ENCODE measurements at places on chromosomes 13 and 19.

GRCh38 chr19:41548954-41549688, 26.8 kb upstream of the CEACAM21 start:
- no peak for DNase-seq

GRCh38 chr13:80030491-80030890, 310.4 kb downstream of the SPRY2 start:
- no peak for DNase-seq

DNA sequence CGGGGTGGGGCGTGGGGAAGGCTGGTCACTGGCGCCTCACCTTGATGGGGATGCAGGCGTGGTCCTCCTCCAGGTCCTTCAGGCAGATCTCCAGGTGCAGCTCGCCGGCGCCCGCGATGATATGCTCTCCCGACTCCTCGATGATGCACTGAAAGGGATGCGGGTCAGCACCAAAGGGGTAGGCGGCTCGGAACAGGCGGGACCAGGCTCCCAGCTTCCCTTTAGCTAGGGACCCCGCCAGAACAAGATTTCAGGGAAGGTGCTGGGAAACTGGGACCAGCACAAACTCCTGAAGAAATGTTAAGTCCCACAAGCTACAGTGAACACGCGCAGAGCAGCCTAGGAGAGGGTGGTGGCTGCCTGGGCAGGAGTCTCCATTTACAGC, 6.0 kb downstream of the EEF2 start:
- no peak for DNase-seq

DNA sequence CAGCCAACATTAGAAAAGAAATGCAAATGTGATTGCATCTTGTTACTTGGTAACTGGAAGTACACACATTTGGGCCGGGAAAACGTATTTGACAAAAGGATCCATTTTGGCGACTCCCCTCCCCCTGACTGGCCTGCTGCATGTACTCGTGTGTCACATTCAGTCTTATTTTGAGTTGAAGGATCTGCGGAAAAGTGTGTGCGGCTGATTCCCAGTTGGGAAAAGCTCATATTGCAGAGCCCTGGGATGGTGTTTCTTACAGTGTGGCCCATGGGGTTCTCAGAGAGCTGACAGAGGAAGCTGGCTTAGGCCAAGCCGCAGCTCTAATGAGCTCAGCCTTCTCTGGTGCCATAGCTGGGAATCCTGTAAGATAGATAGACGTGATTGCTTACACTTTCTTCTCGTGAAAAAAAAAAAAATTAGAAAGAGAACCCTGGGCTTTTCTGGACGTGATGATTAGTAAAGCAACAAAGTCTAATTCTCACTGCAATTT, 170.3 kb upstream of the ARGLU1 start:
- no peak for DNase-seq

GRCh38 chr13:76703621-76704288, 182.4 kb downstream of the KCTD12 start:
- no peak for DNase-seq

DNA sequence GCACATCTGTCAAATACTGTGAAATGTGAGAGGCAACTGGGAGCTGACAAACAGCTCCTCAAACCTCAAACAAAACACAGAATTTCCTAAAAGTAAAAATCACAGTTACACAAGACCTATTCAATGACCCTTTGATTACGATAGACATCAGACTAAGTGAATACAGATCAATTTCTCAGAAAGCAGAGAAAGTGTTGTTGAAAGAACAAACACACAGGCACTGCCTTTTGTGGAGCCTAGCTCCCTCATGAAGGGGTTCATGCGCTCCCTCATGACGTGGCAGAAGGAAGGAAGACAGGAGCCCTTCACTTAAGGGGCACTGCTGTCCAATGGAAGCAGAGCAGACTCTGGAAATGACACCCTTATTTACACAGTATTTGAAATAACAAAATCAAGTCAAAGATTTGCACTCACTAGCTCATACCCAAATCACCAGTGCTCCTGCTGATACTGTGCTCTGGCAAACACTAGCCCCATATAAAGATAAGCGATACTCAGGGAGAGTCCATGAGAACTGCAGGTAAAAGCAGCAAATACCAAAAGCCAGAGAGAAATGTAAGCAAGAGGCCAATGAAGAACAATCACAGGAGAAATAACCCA, 144.9 kb downstream of the KLF12 start:
- DNase-seq = no peak

DNA sequence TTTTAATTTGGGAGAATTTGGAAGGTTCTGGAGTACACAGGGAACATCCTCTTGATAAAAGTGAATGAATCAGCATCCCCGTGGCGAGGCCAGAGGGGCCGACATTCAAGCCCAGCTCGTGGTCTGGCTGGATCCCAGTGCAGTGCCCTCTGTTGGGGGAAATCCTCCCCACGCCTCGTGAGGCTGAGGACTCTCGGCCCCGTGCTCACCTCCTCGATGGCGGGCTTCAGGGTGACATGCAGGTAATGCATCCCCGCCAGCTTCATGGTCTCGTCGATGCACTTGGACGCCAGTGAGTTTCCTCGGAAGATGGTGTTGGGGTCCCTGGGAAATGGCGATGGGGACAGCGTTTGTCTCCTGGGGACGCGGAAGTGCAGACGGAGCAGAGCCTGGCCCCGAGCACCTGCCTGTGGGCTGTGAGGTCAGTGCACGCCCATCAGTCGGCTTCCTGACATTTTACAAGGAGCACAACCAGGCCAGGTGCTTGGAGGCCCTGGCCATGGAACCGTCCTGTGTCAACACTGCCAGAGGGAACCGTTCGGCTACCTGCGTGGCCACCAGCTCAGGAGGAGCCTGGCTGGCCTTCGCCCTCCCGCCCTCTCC, 43.3 kb upstream of the C13orf46 start:
- no peak for DNase-seq

DNA sequence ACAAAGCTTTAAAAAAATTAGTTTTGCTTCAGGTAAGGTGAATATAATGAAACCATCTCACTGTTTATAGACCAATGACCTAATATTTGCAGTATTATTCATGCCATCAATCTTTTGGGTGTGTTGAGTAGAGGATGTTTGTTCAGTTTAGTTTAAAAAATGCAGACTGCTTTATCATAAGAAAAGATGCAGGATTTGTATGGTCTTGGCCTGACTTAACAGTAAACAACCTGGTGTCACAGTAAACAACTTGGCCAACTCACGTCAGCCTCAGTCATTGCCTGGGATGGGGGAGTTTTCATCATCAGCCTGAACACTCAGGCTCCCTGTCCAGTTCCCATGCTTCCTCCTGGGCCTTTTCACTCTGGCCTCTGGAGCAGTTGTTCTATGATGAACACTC, 55.1 kb downstream of the LMO7 start:
- no peak for DNase-seq

DNA sequence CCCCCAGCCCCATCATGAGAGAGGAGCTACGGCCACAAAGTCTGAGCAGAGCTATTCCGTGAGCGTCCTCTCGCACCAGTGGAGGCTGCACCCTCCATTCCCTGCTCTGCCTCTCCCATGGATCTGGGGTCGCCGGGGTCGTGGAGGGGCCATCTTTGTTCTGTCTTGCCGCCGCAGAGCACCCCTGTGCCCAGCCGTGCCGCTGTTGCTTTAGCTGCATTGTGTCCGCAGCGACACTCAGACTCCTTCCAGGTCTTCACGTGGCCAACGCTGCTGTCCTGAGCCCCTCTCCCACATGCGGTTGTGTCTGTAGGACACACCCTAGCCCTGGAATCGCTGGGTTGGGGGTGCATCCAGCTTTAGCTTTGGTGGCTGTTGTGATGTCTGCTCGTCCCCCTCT, 15.8 kb downstream of the YIPF2 start:
- no peak for DNase-seq

DNA sequence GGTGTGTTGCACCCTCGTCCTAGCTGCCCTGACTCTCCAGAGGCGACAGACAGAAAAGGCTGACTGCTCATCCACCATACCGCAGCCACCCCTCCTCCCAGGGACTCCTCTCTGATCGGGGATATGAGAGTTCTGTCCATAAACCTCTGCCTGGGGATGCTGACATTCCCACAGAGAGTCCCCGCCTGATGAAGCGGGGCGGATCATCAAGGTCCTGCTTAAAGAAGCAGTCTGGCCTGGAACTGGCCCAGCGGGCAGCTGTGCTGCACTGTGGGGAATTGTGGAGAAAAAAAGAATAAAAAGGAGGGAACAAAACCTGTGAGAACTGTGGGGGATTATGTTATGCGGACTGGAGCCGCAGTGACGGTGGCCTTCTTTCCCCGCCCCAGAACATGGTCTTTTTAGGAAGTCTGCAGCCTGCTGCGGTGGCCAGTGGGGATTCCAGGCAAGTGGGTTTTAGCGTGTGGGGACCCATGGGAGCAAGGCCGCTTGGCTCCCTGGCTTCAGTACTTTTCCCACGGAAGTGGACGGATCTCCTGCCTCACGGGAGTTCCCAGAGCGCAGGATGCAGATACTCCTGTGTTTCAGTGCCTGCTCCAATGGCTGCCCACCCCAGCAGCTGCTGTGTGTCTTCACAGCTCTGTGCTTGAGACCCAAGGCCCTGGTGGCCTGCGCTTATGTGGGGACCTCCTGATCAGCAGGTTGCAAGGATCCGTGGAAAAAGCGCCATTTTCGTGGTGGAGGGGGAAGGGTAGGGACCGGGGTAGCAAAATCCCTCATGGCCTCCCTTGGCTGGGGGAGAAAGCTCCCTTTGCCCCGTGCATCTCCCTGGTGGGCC, 1456.2 kb upstream of the SLC10A2 start:
- no peak for DNase-seq

DNA sequence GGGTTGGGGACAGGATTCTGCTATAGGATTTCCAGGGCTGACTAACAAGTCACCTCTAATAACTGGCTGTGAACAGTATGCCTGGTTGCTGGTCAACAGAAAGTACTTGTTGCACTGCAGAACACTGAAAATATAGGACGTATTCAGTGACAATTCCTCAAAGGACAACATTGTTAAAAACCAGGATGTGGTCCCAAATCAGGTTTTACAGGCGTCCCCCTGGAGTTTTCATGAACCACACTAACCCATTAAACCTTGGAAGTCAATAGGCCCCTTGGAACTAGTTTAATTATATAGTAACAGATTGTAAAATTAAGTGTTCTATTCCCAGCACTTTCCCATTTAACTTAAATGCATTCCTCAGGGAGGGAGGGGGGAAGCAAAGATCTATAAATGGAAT, 495.4 kb downstream of the TBC1D4 start:
- DNase-seq = no peak

DNA sequence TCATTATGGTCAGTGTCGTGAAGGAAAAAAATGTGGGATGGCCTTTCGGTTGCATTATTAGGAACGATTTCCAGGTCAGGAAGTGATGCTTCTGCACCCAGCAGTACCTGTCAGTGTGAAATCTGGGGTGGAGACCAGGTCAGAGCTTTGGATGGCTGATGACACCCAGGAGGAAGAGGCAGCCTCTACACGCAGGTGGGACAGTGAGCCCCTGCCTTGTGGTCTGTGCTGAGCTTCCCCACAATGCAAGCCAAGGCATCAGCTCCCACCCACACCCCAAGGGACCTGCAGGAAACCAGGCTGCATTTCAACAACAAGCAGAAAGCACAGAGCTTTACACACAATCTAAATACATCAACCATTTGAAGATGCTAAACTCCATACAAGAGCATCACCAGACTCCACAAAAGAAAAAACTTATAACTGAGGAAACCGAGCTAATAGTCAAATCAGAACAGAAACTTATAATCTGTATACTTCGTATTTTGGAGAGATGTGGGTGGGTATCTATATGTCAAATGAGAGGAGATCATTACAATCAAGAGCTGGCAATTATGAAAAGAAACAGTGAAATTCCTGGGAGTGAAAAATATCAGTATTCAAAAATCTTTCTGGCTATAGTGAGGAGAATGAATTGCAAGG, 130.1 kb downstream of the ZDHHC20 start:
- no peak for DNase-seq

GRCh38 chr13:36818804-36819738, at the start of gene RFXAP:
Gene RFXAP (plus strand): TSS chr13:36819222. CDS start chr13:36819358, 136 bp downstream.
- DNase-seq = no peak

DNA sequence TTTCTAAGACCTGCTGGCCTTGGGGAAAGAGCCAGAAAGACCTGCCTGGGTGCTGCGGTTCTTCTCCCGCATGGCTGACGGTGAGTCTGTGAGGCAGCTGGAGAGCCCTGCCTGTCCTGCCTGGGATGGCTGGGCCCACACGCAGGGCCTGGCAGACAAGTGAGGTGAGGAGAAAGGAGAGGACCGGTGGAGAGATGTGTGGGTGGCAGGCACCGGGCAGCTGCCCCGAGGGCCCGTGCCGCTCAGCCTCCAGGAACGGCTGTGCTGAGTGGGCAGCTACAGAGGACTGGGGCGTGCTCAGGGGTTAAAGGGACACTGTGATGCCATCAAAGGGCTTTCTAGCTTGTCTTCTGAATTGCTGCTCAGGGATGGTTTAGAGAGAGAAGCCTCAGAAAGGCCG, 53.8 kb downstream of the MLLT1 start:
- no peak for DNase-seq
